ENCODE measurements at places on chromosomes 12 and 14.

- peak; percentile 2 for DNase-seq
Observed at GRCh38 chr12:28879379-28879778, 269.7 kb upstream of the FAR2 start.

- DNase-seq = no peak
Observed at GRCh38 chr14:51082349-51082748, 12.6 kb downstream of the TRIM9 start.

- DNase-seq = no peak
Observed at GRCh38 chr12:10968765-10969456, 17.8 kb downstream of the TAS2R50 start.

GRCh38 chr14:59131938-59132795 is 56.3 kb upstream of the DAAM1 start:
- no peak for DNase-seq

DNA sequence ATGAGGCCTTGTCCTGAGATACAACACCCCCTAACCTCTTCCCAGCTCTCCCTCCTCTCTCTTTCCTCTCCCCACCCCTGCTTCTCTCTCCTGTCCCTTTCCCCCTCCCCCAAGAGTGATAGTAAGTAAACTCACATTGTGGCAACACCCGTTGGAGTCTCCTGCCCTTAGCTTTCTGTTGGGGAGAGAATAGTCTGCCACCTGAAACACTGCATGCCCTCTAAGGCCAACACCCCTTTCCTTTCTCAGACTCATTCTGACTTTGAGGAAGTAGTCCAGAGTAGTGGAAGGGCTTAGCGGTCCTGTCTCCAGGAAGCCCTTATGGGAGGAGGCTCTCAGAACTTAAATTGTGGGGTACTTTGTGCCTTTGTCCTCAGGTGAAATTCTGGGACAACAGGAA is 95.2 kb downstream of the PRKCH start:
- no peak for DNase-seq

DNA sequence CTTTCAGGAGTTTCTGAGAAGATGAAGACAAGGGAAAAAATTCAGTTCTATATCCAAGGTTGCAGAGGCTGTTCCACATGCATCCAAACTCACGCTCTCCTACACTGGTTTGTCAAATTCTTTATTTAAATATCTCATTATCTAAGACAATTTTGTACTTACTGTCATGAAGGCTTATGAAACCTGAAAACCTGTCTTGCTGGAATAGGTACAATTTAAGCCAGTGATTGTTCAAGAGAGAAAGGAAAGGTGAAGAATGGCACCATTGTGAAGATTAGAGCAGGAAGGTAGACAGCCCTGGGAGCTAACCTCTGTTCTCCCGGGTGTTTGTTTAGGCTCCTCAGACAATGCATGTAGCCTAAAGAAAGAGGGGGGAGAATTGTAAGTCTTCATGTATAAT is 315.1 kb upstream of the PRKD1 start:
- no peak for DNase-seq

DNA sequence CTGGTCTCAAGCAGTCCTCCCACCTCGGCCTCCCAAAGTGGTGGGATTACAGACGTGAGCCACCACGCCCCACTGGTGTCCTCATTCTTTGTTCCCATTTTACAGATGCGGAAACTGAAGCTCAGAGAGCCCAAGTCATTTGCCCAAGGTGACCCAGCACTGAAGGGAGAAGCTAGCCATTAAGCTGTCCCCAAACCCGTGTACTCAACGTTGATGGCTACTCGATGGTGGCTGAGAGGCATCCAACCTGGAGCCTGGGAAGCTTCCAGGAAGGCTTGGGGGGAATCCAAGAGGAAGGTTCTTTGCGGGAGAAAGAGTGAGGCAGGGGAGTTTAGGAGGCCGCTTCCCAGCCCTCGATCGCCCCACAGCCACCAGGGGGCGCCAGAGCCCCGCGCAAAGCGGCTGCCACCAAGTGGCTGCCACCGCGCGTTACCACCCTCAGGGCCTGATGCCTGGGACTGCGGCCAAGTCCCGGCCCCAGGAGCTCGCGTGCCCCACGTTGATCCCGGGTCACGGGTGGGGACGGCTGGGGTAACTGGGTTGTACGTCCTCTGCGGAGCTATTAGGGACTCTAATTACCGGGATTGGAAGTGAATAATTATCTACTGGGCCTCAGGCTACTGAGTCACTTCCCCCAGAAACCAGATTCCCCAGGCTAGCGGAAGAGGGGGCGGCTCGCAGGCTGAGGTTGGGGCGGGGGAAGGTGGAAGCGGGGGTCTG is 8.8 kb upstream of the SH2B3 start:
- peak; percentile 89 for DNase-seq

DNA sequence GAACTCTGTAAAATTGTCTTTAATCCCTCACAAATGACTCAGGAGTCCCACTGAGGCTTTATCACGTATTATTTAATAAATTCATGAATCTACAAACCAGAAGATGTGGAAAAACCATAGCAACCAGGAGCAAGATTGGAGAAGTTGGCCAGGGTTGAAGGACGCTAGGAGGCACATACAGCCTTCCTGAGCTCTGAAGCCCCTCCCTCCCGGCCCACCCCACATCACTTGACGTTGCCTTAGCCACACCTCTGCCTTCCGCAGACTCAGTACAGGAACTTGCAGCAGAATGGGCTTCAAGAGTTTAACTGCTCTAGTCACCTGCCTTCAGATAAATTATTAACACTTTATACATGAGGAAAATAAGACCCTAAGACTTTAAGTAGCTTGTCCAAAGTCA is 33.9 kb downstream of the SLC35F4 start:
- no peak for DNase-seq

DNA sequence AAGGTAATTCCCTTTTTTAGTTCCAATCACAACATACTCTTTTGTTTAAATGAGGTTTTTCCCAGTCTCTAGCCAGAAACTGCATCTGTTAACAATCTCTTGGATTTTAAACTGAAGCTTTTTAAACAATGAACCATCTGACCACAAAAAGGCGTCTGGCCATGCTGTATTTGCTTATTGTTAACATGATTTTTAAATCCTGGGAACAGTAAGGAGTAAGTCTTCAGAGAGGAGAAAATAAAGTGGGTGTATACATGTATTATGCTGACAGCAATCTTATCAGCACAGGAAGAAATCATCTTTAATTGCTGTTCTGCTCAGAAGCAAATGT is 106.2 kb downstream of the DAAM1 start:
- no peak for DNase-seq

GRCh38 chr12:8905546-8905945 is 8.8 kb upstream of the PHC1 start:
- DNase-seq = no peak

GRCh38 chr14:99255621-99256482 is 16.1 kb downstream of the BCL11B start:
- DNase-seq = no peak

GRCh38 chr12:49505672-49506071 is 33.2 kb upstream of the KCNH3 start:
- DNase-seq = no peak

GRCh38 chr12:91778091-91778832 is 367.4 kb downstream of the BTG1 start:
- DNase-seq = no peak

DNA sequence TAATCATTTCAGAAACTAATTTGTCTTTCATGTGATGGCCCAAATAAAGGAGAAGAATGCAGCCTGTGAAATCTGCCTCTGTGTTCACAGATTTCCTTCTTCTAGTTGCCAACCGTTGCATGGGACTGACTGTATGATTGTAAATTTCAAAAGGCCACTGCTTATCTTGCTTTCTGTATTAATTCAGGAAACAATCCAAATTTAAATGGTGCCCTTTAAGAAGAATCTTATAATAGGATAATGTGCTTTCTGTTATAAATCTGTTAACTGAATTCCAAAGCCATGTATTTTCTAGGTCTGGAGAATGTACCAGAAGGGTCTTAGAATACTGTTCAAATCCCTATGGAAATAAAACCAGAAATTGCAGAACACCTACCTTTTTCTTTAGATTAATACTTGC is 58.6 kb upstream of the ATP2A2 start:
- no peak for DNase-seq
